ENCODE measurements at places on chromosomes 6 and 20.

- DNase-seq, result peak; percentile 19
Observed at GRCh38 chr20:62860924-62861691, 514 bp downstream of the TCFL5 start.

GRCh38 chr6:9914951-9915350, 499.9 kb downstream of the TFAP2A start:
- DNase-seq, result no peak

DNA sequence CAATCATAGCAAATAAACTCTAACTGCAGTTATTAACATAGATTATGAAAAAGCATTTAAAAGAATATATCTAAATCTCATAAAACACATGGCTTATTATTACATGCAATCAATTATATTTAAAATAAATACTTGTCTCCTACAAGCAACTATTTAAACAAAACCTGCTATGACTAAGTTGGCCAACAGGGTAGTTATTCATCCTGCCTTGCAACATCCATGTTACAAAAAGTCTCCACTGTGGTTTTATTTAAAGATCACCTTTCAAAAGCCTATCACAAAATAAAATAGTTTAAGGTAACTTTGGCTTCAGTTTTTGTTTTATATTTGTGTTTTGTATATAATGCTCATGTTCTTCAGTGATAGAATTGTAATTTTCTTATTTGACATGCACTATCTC, 1127.0 kb upstream of the MAP3K7 start:
- no peak for DNase-seq

- no peak for DNase-seq
Observed at GRCh38 chr6:20168690-20169089, 43.6 kb downstream of the MBOAT1 start.

DNA sequence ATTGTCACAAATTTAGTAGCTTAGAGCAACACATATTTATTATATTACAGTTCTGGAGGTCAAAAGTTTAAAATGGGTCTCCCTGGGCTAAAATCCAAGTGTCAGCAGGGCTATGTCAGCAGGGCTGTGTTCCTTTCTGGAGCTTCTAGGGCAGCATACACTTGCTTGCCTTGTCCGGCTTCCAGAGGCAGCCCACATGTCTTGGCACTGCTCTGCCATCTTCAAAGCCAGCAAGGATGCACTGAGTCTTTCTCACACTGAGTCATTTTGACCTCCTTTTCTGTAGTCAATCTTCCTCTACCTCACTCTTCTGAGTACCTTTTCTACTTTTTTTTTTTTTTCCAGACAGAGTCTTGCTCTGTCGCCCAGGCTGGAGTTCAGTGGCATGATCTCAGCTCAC, 39.0 kb downstream of the ADGRF4 start:
- DNase-seq, result no peak

DNA sequence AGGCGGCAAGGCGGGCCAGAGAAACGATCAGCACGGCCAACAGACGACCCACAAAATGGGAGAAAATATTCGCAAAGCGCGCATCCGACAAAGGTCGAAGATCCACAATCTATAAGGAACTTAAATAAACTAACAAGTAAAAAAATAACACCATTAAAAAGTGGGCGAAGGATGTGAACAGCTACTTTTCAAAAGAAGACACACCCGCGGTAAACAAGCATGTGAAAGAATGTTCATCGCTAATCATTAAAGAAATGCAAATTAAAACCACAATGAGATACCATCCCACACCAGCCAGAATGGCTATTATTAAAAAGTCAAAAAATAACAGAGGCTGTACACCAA, 117.8 kb upstream of the SIRPA start:
- no peak for DNase-seq

GRCh38 chr20:36344517-36345132, 38.5 kb downstream of the DLGAP4 start:
- DNase-seq, result no peak

DNA sequence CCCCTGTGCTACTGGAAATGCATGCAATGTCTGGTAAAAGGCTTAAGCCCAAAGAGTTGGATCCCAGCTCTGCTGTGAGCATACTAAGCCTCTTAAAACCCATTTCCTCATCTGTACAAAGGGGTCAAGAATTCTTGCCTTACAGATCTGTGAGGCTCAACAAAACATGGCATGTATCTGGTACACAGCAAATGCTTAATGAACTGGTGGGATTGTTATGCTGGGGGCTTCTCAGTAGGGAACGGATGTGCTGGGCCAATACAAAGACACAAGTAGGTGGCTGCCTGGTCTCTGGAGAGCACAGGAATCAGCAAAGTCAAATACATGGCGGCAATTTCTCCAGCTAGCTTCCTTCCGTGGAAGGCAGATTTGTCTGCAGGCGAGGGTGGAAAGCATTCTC, 62.3 kb downstream of the LAMP5 start:
- no peak for DNase-seq

- DNase-seq, result no peak
Observed at GRCh38 chr20:8512003-8512402, 379.9 kb downstream of the PLCB1 start.

- no peak for DNase-seq
Observed at GRCh38 chr6:137968455-137968804, 101.4 kb downstream of the TNFAIP3 start.

- DNase-seq, result no peak
Observed at GRCh38 chr6:145669627-145670034, 65.7 kb downstream of the EPM2A start.
